ENCODE measurements at places on chromosomes 5 and 9. TPM values are rescaled to one million over a fixed set of nuclear protein-coding genes. Genes with fewer than 3 reads are reported as not detected.

SCGB3A2 gene
- total RNA-seq: not detected

GABRA1 gene
- total RNA-seq: not detected

SNCAIP gene
- total RNA-seq: 69.9 TPM

CTXN3 gene
- total RNA-seq: not detected

AK6 gene
- 53.6 TPM for total RNA-seq

FOXI1 gene
- not detected for total RNA-seq

C8G gene
- 0.37 TPM for total RNA-seq

BASP1 gene
- 163 TPM for total RNA-seq

NUTM2G gene
- not detected for total RNA-seq

NADK2 gene
- 30.7 TPM for total RNA-seq

ADGRD2 gene
- not detected for total RNA-seq

ZFP37 gene
- total RNA-seq: 3.1 TPM

TNFAIP8 gene
- total RNA-seq: 21.9 TPM

MLANA gene
- total RNA-seq: not detected

SPAAR gene
- not detected for total RNA-seq

PCDHGB1 gene
- 0.44 TPM for total RNA-seq

DBH gene
- total RNA-seq: not detected

CSF1R gene
- 0.25 TPM for total RNA-seq

PIGO gene
- 15.3 TPM for total RNA-seq

SYNPO gene
- total RNA-seq: 0.50 TPM

BTNL3 gene
- total RNA-seq: not detected

SHISAL2B gene
- not detected for total RNA-seq

ODF2 gene
- total RNA-seq: 36.2 TPM

ENTREP1 gene
- not detected for total RNA-seq

LRRTM2 gene
- total RNA-seq: 0.12 TPM

Data from uterine smooth muscle cell (primary cell).